ENCODE measurements at places on chromosomes 3 and 15.
A peak's percentile ranks its signal among the peaks of the same experiment; 100 is the strongest.

GRCh38 chr15:77107531-77108355, 36.8 kb upstream of the TSPAN3 start:
- peak; percentile 60 for DNase-seq

DNA sequence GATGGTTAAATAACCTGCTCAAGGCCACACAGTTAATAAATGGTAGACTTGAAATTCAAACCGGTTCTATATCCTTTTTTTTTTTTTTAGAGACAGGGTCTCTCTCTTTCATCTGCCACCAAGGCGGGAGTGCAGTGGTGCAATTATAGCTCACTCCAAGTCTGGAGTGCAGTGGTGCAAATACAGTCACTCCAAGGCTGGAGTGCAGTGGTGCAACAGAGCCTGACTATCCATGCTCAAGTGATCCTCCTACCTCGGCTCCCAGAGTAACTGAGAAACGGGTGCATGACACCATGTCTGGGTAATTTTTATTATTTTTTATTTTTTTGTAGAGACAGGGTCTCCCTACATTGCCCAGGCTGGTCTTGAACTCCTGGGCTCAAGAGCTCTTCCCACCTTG, 23.4 kb downstream of the DPP8 start:
- DNase-seq: no peak

GRCh38 chr3:194661374-194661773, 10.6 kb downstream of the LSG1 start:
- DNase-seq: no peak

DNA sequence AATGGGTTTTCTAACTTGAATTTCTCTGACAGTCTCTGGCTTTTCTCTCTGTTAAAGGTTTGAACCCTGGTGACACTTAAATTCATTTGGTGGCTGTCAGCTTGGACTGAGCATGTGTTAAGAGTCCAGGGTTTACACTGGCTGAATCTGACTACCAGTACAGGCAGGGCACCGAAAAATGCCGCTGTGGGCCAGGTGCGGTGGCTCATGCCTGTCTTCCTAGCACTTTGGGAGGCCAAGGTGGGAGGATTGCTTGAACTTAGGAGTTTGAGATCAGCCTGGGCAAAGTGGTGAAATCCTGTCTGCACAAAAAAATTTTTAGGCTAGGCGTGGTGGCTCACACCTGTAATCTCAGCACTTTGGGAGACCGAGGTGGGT, 1.8 kb downstream of the MANF start:
- DNase-seq: peak; percentile 19

GRCh38 chr3:38349684-38350359, 3.2 kb downstream of the XYLB start:
- DNase-seq: no peak

- DNase-seq: no peak
Observed at GRCh38 chr15:58346361-58346760, 85.4 kb upstream of the LIPC start.

GRCh38 chr15:72481015-72481659, 7.0 kb downstream of the ARIH1 start:
- no peak for DNase-seq

DNA sequence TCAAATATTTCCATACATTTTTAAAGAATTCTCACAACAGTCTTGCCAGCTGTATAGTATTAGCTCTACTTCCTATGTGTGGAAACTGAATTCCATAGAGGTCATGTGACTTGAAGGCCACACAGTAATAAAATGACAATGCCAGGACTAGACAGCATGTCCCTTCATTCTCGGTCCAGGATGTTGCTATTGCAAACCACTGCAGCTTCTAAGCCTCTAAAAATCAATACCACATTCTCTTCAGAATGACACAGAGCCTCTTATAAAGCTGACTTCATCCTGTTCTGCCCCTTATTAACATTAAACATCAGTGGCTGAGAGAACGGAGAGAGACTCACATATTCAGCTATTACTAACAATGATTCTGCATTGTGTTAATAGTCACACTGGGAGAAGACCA, 240.3 kb upstream of the PEX5L start:
- DNase-seq: no peak

GRCh38 chr3:177279118-177279815, 82.0 kb upstream of the TBL1XR1 start:
- DNase-seq: no peak

DNA sequence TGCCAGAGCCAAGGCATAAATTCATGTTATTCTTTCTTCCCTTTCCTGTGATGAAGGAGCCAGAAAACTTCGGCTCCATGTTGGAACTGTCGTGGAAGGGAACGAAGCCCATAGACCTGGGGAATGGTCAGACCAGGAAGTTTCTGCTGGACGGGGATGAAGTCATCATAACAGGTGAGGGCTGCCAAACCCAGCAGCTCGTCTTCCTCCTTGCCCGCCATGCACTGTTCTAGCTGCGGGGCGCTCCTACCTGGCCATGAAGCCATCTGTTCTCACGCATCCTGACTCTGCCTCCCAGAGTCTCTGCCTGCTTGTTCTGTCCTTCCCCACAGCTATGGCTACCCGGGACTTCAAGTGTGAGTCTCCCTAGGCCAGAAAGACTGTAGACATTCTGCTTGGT, 28.2 kb downstream of the FAH start:
- DNase-seq: no peak

DNA sequence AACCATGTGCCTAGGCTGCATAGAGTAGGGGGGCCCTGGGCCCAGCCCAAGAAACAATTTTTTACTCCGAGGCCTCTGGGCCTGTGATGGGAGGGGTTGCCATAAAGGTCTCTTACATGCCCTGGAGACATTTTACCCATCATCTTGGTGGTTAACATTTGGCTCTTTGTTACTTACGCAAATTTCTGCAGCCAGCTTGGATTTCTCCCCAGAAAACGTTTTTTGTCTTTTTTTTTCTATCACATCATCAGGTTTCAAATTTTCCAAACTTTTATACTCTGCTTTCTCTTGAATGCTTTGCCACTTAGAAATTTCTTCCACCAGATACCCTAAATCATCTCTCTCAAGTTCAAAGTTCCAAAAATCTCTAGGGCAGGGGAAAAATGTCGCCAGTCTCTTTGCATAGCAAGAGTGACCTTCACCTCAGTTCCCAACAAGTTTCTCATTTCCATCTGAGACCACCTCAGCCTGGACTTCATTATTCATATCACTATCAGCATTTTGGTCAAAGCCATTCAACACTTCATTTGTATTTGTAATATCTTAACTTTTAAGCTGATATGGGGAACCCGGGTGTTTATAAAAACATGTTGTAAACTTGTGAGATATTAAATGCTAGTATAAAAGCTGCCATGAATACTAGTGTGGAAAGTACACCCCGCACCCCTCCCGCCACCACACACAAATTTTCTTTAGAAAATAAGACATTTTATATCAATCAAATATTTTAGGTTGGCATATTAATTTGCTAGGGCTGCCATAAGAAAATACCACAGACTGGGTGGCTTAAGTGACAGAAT, 56.0 kb upstream of the PLSCR4 start:
- DNase-seq: no peak

DNA sequence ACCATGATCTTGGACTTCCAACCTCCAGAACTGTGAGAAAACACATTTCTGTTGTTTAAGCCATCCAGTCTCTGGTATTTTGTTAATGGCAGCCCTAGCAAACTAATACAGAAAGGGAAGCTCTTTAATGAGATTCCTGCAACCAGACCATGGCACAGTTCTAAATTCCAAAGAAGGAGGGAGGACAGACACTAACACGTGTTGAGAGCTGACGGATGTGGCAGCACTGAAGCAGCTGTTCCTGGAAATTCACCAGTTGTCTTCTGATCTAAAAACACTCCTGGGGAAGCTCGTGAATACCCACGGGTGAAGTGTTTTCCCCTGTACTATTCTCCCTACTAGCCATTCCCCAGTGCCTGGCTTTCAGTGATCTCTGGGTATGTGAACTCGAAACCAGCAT, 56.7 kb downstream of the RPL22L1 start:
- no peak for DNase-seq

GRCh38 chr3:141782386-141782932, 19.3 kb downstream of the GRK7 start:
- DNase-seq: no peak

DNA sequence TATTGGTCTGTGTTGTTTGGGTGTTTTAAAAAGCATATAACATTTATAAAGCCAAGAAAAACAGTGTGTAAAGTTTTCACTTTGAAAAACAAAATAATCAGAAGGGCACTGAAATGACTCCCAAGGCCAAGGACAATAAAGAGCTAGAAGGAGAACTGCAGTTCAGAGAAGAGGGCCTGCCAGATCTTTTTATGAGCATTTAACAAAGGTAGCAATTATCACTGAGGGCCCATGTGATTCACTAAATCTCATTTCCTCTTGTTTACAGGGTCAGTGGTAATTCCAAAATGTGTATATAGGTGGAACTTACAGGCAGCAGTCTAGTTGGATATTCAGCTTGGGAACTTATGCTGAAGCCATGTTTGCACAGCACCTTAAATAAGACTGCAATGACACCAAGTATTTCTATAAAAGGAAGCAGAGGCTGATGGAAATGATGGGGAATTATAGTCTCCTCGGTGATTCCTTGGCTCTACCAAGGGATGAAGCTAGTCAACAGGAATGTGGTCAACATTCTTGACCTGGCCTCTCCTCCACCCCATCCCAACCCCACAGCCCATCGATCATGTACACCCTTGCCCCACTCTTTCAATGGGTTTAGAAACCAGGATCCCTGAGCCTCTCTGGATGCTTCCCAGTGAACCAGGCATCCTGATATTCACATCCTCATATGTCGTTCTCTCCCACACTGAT, 54.4 kb upstream of the THUMPD3 start:
- DNase-seq: no peak

DNA sequence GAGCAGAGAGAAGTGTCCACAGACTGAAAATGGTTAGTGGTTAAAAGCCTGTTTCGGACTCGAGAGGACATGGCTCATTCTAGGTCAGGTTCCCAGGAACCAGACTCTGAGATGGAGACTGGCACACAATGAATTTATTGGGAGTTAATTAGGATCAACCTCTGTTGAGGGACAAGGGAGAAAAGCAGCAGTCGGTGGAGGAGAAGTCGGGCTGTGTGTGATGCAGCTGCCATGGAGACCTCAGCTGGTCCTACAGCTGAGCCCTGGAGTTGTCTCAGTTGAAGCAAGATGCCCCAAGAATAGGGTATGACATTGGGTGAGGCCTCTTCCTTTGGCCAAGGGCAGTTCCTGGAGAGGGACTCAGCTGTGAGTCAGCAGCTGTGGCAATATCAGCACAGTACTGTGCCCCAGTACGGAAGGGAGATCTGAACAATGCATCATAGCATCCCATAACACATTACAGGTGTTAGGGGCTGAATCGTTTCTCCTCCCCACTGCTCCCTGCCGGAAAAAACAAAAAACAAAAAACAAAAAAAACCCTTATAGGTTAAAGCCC, 105.4 kb downstream of the ABHD5 start:
- DNase-seq: no peak

DNA sequence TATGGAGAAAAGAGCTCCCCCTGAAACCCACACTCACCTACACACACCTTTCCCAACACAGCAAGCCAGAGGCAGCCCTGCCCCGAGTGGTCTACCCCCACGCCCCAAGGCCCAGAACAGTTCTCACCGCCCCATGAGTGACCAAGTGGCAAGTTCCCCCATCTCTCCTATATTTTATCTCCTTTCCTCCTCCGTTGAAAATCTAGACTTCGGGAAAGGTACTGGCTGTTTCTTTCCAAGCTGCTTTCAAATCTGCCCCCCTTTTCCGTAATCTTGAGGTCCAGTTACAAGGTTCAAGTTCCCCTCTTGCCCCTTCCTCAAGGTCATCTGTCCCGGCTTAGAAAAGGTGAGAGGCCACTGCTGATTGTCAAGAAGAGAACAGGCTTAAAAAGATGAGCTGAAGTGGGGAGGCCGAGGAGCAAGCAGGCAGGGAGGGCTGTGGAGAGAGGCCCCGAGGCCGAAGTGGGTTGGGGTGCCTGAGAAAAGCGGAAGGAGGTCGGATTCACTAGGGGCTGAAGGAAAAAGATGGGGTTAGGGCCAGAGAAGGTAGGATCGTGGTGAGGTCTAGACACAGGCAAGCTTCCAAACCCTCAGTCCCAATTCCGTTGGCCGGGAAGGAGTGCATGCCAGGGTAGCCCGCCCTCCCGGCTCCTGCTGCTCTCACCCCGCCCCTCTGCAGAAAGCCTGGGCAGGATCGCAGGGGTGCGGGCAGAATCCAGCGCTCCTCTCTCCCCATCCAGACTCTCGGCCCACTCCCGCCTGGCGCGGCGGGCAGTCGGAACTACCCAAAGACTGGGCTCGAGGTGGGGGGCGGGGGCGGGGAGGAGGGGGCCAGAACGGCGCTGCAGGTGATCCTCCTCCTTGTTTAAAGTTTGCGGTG, 1.7 kb downstream of the SEMA5B start:
- DNase-seq: no peak

- DNase-seq: no peak
Observed at GRCh38 chr3:149832086-149832485, 19.1 kb downstream of the RNF13 start.

GRCh38 chr3:183182073-183182472, 19.5 kb upstream of the LAMP3 start:
- DNase-seq: no peak

GRCh38 chr3:30349507-30349906, 256.9 kb upstream of the TGFBR2 start:
- no peak for DNase-seq

- no peak for DNase-seq
Observed at GRCh38 chr3:188431553-188431952, 277.6 kb downstream of the LPP start.

GRCh38 chr15:75921732-75922703, 18.3 kb downstream of the FBXO22 start:
- no peak for DNase-seq

DNA sequence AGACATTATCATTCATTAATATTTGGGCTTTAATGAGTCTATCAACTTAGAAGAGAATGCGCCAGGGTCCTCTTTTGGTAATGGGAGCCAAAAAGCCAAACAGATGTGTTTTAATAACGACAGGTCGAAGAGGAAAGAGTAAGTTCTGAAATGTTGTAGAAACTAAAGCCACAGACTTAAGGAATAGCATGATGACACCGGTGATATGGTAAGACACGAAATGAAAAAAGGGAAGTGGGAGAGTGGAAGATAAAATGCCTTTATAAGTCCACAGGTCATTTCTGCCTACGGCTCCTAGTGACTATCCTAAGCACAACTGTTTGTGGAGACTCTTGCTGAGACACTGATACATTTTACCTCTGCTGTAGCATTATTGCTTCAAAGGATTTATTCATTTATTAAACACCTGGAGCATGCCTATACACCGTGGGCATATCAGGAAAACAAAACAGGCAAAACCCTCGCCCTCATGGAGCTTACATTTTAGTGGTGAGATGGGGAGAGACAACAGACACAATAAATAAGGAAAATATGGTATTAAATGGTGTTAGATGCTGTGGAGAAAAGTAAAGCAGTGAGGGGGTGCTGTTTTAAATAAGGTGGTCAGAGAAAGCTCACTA, 11.7 kb upstream of the CD47 start:
- no peak for DNase-seq

- DNase-seq: no peak
Observed at GRCh38 chr3:55728461-55729100, 241.5 kb upstream of the WNT5A start.

DNA sequence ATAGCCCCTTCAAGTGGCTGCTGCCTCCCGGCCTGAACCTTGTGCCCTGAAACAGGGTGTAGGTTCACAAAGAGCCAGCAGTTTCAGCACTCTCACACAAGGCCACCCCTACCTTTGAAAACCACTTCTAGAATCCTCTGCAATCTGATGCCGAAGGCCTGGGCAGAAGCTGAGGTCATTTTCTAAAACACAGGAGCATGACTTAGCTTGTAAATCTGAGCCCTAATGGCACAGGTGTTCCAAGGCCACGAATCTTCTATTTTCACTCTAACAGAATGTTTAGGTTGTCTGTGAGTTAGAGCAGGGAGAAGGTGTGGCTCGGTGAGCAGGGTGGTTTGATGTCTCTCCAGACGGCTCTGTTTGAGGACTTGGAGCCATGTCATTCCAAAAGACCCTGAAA, 62.3 kb downstream of the SYNM start:
- DNase-seq: no peak

Measured in stimulated activated CD8-positive, alpha-beta memory T cell treated with anti-CD3 and anti-CD28 coated beads, Interleukin-4, amount 100 ng/mL, for 48 hours (primary cell).